ENCODE measurements at places on chromosomes 13 and 19.
A peak's percentile ranks its signal among the peaks of the same experiment; 100 is the strongest.

- peak; percentile 68 for DNase-seq
These were observed 2.0 kb downstream of the FBL start for GRCh38 chr19:39843919-39844793.

DNA sequence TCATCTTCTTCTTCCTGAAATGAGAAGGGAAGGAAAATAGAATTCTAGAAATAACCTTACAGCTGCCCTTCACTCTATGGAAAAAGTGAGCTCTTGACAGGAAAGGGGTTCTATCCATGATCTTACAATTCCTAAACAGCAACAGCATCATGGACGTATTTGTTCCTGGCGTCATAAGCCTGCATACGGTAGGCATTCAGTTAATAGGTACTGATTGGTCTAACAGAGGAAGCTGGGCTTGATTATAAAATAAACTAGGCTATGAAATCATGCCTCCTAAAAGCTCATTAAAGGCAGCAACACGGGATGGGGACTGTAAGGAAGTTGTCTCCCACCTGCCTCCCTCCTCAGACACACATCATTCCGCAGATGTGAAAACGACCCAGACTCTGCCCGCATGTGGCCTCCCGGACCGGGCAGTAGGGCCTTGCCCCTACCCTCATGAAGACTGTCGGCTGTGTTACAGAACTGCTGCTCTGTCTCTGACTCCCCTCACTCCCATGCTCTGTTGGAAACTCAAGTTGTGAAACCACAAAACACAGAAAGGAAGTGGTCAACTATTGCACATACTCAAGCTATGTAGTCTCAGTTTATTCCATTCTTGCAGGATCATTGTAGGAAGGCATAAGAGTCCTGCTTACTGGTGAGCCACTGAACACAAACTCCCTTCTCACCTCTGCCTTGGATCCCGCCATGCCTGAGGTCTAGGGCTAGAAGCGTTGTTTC, 129.8 kb downstream of the DLEU7 start:
- DNase-seq = no peak

- DNase-seq = peak; percentile 86
These were observed at the start of gene TGFB1 for GRCh38 chr19:41353466-41354342. TGFB1 (minus strand) TSS chr19:41353922; CDS start chr19:41353044, 878 bp downstream.

DNA sequence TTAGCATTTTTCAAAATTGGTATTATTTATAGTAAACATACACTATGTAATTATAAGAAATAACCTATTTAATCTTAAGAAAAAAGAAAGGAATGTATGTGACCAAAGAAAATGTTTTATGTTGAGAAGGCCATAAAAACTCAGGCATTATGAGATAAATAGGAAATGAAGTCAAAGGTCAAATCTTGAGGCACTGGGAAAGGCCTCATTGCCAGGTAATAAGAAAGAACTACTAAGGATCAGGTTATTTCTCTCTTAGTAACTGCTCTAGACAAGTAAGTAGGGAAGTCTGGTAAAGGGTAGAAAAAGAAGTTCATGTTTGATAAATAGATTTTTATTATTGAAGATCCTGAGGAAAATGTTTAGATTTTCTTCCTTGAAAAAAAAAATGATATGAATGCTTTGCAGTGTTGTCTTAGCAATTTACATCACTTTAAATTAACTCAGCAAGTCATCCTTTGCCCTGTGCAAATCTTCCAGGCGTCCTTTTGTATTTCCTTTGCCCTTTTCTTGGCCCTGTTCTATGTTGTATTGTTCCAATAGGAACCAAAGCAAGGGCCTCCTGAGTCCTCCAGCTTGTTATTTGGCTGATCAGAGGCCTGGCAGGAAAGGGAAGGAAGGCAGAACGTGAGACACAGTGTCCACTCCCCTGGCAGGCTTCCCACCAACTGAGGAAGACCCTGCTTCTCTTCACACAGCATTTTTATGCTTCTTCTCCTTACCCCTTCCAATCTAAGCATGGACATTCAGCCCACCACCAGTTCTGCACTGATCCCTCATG, 260.4 kb upstream of the MIR17HG start:
- DNase-seq = no peak

DNA sequence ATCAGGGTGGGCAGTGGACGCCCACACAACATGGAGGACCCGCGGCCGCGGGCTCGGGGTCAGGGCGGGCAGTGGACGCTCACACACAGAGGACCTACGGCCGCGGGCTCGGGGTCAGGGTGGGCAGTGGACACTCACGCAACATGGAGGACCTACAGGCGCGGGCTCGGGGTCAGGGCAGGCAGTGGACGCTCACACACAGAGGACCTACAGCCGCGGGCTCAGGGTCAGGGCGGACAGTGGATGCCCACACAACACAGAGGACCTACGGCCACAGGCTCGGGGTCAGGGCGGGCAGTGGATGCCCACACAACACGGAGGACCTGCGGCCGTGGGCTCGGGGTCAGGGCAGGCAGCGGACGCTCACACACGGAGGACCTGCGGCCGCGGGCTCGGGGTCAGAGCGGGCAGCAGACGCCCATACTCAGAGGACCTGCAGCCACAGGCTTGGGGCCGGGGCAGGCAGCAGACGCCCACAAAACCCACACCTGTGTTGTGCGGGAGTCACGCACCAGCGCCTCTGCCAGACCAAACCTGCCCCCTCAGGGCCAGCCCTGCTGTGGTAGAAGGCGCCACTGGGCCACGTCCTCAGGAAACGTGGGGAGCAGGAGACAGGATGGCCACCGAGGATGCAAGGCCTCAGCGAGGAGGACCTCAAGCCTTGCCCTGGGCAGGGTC, 27.6 kb upstream of the C13orf46 start:
- no peak for DNase-seq

DNA sequence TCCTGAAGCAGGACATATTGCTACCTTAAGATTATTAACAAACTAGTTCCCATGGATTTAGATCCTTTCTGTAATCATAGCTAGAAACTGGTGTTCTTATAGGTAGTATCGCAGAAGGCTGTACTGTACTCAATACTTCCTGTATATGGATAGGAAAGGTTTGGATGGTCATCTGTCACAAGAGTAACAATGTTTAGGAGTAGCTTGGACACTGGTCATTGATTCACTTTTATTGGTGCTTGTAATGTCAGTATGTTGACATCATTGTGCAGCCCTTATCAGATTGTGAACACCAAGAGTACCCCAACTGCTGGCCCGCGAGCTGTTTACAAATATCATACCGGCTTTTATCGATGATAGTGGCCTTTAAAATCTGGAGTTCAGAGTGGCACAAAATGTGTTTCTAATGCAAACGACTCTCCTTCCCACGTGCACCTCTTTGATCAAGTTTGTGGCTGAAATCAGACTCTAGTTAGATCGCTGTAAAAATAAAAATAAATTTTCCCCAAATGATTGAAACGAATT, 605 bp upstream of the CDK8 start:
- no peak for DNase-seq

- no peak for DNase-seq
These were observed 89.9 kb upstream of the MAB21L1 start for GRCh38 chr13:35566340-35566739.

DNA sequence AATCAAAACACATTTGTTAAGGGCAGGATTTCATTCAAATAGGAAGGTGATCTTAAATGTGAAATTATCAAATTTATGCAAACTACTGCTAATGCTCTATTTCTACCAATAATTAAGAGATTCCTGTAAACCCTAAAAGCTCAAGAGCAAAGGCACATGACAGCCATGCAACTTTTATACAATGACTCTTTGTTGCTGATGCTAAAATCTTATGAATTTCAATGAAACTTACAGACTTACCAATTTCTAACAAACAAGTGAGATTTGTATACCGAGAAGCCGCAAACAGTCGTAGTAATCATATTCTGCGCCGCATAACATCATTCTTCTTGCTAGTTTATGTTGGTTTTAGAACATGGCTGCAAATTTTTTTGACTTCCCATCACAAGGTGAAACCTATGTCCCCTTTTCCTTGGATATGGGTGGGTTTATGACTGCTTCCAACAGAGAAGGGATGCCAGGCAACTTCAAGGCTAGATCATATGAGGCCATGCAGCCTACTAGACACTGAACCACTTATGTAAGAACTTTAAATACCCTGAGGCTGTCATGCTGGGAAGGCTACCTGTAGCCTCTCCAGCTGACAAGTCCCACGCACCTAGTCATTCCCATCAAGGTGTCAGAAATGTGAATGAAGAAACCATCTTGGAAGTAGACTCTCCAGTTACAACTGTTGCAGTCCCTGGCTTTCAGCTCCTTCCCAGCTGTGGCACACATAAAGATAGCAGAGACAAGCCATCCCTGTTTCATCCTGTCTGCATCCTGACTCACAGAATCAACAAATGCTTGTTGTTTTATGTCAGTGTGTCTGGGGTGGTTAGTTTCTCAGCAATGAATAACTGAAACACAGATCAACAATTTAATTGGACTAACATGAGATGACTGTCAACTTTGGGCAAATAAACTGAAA, 42.0 kb downstream of the LNX2 start:
- DNase-seq = peak; percentile 22

GRCh38 chr19:32580353-32580900, 563 bp upstream of the PDCD5 start:
- DNase-seq = no peak

DNA sequence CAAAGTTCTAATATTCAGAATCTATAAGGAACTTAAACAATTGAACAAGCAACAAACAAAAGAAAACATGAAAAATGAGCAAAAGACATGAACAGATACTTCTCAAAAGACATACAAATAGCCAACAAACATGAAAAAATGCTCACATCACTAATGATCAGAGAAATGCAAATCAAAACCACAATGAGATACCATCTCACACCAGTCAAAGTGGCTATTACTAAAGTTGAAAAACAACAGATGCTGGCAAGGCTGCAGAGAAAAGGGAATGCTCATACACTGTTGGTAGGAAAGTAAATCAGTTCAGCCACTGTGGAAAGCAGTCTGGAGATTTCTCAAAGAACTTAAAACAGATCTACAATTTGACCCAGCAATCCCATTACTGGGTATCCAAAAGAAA, 74.3 kb downstream of the CRYL1 start:
- no peak for DNase-seq

DNA sequence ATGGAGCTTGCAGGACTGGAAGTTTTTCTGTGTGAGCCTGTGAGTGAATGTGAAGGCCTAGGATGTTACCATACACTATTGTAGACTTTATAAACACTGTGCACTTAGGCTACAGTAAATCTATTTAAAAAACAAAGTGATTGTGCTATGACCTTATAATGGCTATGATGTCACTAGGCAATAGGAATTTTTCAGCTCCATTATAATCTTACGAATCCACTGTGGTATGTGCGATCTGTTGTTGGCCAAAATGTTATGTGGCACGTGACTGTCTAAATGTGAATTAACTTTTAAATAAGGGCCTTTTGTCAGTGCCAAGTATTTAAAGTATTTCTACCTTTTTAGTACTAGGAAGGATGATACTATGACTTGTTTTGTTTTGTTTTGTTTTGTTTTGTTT, 54.9 kb downstream of the DPY19L3 start:
- DNase-seq = no peak

GRCh38 chr13:31409678-31410356, 210.0 kb downstream of the B3GLCT start:
- peak; percentile 52 for DNase-seq

Measured in GM23338 (cell line).